ENCODE measurements at places on chromosomes 7 and 10.

- DNase-seq = no peak
These were observed 261.6 kb downstream of the CELF2 start for GRCh38 chr10:11279314-11279713.

- DNase-seq = no peak
These were observed 106.9 kb upstream of the RHEB start for GRCh38 chr7:151626422-151627115.

- no peak for DNase-seq
These were observed 46.5 kb upstream of the MSMB start for GRCh38 chr10:46092524-46093081.

GRCh38 chr10:19811540-19811939 lies 4.7 kb upstream of the PLXDC2 start:
- no peak for DNase-seq

GRCh38 chr10:28374036-28374435 lies 71.2 kb upstream of the MPP7 start:
- DNase-seq = no peak

All from activated naive CD4-positive, alpha-beta T cell (primary cell).